AG09309 (cell line): ENCODE measurements at places on chromosomes 7 and 10.

- no peak for DNase-seq
Measured at GRCh38 chr10:94239696-94240095, 123.0 kb downstream of the NOC3L start.

- DNase-seq: no peak
Measured at GRCh38 chr10:89003344-89003743, 12.7 kb downstream of the FAS start.

DNA sequence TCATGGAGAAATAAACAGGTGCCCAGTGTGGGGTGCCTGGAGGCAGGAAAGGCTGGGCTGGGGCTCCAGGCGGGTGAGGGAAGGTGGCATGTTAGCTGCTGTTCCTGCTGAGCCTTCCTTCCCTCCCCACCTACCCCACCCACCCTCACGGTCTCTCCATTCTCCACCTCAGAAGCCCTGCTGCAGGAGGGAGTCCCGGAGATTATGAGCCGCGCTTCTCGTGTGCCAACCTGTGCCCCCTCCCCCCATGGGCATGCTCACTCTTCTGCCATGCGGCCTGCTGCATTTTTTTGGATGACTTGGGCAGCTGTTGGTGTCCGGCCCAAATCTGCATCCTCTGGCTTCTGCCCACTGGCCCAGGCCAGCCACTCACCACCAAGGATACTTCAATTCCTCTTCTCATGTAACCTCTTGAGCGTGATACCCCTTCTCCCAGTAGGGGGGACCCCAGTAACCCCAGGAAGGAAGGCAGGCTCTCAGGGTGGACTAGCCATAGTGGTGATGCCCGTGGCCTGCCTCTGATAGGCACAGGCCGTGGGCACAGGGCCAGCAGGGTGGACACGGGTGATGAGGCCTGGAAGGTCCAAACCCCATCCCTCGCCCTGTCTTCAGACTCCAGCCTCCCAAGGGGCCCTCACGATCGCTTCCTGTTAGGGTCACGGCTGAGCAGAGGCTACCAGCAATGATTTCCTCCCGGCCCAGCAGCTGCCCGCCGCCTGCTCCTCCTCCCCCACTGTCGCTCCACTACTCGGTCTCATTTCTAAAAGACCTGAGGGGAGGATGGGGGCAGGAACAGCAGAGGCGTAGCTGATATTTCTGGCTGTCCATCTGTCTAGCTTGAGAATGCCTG is 27.8 kb downstream of the UNC5B start:
- DNase-seq: no peak

- no peak for DNase-seq
Measured at GRCh38 chr10:96325719-96326373, 21.6 kb downstream of the DNTT start.

DNA sequence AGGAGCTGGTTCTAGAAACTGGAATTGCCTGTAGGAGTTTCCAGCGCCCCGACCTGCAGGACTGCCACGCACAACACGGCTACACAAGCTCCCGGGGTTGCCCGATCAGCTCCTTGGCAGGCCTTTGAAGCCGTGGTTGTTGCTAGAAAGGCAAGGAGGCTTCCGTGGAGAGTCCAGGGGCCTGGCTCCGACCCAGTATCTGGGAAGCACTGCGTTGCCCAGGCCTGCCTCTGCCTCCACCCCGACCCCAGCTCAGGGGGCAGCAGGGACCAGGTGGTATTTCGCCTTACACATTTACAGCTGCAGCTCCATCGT is 54.4 kb downstream of the PROSER2 start:
- no peak for DNase-seq

DNA sequence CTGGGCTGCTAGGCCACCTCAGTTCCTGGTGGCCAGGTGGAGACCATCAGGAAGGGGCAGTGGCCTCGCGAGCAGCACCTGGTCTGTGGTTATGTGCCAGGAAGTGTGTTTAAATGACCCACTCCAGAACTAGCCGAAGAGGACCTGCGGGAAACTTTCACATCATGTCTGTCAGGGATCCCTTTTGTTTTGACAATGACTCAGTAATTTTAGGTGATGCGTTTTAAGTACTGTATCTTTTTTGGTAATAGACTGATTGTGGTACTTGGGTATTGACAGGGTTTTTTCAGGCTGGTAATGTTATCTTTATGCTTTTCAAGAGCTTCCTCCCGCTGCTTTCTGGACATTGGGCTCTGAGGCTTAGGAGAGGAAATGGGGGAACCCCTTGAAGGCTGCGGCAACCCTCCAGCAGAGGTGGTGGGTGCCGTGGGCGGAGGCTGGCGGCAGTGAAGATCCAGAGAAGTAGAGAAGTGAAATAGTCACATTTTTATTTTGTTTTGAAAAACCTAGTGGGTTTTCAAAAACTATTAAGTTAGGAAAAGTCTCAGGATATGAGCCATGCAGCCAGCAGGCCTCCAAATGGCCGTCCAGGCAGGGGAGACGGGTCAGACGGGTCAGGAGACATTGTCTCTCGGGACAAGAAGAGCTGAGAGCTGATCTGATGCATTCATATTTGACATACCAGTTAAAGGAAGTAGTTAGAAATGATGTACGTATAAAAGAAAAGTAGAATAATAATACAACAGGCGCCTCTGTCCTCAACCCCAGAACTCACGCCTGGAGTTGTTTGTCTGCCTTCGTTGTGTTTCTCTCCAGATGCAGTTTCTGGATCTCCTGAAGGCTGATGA is 27.7 kb downstream of the PPP2R2D start:
- DNase-seq: no peak

GRCh38 chr7:14821757-14822480 is 80.6 kb downstream of the DGKB start:
- no peak for DNase-seq

GRCh38 chr7:3250725-3251124 is 50.3 kb upstream of the SDK1 start:
- DNase-seq: no peak

- DNase-seq: no peak
Measured at GRCh38 chr10:77898323-77899079, 28.1 kb downstream of the DLG5 start.

GRCh38 chr10:103145860-103146466 is 47.1 kb downstream of the NT5C2 start:
- peak; percentile 81 for DNase-seq

DNA sequence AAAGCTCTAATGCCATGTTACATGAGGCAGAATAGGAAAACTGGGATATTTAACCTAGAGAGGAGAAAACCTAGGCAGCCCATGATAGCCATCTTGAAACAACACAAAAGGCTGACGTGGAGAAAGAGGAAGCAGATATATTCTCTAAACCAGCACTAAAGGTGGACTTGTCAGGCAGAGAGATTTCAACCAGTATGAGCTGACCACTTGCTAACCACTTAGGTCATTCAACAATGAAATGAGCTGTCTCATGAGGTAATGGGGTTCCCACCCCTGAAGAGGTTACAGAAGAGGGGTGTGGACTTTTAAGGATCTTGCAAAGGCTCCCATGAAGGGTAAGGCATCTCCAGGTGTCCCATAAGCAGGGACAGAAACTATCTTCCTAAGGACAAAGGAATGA is 26.8 kb upstream of the EGR2 start:
- no peak for DNase-seq

DNA sequence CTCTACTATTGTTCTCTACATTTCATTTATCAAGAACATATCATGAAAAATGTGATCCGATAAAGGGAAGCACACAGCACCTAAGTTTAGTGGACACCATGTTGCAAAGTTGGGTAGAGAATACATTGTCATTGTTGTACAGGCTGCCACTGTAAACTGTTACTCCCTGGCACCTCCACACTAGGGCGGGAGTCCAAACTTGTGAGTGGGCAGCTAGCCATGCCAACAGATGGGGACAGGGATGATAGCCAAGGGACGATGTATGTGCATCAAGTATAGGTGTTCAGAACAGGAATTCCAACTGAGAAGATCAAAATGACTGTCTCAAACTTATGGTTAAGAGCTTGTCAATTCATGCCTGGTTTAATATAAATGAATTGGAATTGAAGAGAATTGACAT is 31.1 kb upstream of the COMMD3 start:
- DNase-seq: no peak

DNA sequence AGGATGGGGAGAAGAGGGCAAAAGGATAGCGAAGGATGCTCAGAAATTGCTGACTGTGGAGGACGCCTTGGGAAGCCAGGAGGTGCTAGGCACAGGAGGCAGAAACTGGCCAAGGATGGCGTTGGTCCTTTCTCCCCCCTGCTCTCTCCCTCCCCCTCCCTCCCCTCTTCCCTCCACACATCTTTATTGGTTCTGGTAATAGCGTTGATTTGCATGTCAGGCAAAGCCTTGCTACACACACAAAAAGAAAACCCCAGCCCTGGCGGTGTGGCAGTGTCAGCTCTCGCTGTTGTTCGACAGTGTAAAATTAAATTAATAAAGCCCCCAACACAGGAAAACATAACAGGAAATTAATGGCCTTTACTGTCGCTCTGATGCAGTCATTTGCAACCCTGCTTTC is 47.2 kb downstream of the PAX2 start:
- DNase-seq: no peak

GRCh38 chr7:85703251-85704010 is 516.6 kb upstream of the SEMA3D start:
- no peak for DNase-seq

- no peak for DNase-seq
Measured at GRCh38 chr10:128930515-128930914, 536.5 kb upstream of the MGMT start.

DNA sequence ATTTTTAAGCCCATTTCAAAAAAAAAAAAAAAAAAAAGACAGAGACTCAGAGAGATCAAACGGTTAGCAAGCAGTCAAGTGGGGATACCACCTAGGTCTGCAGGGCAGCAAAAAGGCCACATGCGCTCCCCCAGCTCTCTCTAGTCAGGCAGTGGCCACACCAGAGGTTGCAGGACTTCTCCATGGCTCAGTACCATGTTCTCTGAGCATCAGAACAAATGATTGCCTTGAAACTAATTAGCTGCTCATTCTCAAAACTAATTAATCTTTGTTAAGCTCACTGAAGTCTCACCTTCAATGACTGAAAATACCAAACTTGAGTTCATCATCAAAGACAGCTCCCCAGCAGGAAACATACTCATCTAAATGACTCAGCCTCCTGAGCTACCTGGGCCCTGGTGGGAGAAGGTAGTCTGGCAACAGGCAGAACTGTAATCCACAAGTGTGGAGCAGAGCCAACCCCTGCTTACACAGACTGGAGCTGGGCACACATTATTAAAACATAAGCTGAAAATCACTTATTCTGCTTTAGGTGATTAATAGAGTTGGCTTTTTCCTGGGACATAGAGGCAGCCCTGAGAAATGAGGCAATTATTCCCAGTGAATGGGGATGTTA is 319.6 kb downstream of the GRID1 start:
- no peak for DNase-seq

GRCh38 chr10:113995201-113995600 is 48.5 kb upstream of the ADRB1 start:
- no peak for DNase-seq

DNA sequence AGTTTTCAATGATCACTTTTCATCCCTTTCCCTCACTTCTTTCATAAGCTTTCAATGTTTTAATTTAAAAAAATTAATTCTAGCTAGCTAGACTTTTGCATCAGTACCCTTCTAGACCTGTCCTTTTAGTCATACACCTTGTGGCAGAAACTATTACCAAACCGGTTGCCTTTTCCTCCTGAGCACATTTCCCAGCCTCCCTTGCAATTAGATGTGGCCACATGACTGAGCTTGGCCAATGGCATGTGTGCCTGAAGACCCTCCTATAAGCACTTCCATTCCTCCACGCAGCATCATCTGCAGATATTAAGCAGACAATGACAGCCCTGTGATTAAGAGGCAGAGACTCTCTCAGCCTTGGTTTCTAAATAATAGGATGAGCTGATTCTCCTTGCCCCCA is 12.3 kb downstream of the DKK1 start:
- DNase-seq: no peak

GRCh38 chr7:116162992-116163391 is 47.3 kb upstream of the TES start:
- DNase-seq: no peak

DNA sequence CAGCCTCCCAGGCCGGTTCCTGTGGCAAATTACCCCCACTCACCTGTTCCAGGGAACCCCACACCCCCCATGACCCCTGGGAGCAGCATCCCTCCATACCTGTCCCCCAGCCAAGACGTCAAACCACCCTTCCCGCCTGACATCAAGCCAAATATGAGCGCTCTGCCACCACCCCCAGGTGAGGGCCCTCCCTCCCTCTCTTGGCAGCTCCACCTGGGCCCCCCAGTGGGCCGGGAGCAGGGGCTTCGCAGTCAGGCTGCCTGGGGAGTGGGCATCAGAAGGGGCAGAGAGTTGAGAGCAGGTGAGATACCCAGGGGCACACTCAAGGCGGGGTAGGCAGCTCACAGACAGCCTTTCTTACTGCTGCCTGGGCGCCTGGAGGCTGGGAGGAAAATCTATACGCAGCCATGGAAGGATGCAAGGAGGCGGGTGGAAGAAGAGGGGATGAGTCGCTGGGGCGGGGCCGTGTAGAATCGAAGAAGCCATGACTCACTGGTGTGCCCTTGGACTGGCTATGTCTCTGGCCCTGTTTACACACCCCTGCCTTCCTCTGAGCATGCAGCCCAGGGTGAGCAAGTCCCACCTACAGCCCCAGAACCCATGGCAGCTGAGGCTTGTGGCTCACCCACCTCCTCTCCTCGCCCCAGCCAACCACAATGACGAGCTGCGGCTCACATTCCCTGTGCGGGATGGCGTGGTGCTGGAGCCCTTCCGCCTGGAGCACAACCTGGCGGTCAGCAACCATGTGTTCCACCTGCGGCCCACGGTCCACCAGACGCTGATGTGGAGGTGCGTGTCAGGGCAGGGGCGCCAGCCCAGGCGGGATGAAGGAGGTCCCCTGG is 48.6 kb upstream of the PPIF start:
- peak; percentile 89 for DNase-seq

DNA sequence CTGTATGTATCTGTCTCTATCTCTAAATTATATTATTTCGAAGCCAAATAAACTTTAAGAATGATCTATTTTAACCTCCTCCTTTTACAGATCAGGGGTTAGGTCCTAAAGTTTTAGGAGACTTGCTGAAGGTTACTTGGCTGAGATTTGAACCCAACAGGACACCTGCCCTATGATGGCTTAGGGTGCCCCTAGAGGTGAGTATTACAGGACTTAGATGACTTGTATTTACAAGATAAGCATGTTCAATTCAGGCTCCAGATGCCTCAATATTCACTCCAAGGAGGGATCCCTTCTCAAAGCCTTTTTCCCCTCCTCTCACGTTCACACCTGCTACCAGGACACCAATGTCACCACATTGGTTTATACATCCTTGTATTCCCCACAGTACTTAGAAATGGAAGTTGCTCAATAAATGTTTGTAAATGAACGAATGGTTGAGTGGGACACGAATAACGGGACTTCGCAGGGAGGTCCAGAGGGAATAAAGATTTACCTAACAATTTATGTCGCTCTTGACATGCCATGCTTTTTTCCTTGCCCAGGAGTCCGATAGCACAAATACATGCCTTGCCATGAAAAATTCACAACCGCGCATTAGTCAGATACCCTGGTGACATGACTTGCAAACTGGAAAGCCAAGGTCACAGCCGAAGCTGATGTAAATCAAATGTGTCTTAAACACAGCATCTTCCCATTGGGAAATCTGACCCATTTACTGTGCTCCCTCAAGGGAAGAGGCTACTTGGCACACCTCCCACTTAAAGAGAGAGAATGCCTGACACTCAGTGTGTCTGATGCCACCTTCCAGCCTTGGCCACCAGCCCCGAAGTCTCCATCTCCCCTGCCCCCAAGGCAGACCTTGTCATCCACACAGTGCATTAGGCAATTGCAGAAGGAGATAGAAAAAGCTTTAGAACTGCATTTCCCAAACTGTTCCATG is 872.2 kb upstream of the AUTS2 start:
- DNase-seq: no peak
